CD4-positive, alpha-beta T cell treated with Interleukin-17A for 1 hour (primary cell): ENCODE measurements at places on chromosomes 6 and 20.

DNA sequence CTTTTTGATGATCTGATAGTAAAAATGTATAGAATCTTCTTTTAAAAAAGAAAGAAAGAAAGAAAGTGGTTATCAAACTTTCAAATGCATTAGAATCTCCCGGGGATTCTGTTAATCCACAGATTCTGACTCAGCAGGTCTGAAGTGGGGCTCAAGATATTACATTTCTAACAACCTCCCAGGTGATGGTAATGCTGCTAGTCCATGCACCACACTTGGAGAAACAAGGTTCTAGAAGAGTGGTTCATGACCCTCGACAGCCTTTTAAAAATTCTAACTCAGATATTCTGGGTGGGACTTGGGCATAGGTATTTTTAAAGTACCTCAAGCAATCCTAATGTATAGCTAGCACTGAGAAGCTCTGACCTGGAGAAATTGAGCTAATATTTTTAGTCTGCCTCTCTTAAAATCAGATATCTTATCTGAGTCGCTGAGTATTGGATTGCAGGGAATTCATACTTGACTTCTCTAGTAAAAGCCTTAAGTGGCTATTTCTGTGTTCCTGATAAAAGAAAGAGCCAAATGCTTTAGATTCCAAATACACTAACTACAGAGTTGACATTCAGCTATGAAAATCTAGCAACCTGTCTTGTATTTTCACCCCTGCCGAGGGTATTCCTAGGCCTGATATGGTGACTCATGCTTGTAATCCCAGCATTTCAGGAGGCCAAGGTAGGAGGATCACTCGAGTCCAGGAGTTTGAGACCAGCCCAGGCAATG is 252.4 kb downstream of the PHACTR1 start:
- DNase-seq, result no peak

DNA sequence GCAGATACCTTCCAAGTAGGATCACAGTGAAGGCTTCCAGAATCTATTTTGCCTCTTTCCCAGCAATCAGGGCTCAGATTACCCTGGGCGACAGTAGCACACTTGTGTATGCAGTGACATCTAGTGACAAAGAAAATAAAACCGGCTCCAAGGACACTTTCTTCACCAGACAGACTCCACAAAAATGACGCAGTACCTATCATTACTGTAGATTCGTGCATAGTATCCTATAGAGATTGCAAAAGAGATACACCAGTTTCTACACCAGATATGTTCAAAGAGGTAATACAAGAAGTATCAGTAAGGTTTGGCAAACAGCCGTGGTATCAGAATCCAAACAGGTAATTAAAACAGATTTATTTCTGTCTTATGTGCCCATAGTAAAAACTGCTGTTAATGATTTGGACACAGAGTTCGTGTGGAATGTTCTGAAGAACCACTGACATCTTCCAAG is 600.4 kb upstream of the JAG1 start:
- DNase-seq, result no peak

DNA sequence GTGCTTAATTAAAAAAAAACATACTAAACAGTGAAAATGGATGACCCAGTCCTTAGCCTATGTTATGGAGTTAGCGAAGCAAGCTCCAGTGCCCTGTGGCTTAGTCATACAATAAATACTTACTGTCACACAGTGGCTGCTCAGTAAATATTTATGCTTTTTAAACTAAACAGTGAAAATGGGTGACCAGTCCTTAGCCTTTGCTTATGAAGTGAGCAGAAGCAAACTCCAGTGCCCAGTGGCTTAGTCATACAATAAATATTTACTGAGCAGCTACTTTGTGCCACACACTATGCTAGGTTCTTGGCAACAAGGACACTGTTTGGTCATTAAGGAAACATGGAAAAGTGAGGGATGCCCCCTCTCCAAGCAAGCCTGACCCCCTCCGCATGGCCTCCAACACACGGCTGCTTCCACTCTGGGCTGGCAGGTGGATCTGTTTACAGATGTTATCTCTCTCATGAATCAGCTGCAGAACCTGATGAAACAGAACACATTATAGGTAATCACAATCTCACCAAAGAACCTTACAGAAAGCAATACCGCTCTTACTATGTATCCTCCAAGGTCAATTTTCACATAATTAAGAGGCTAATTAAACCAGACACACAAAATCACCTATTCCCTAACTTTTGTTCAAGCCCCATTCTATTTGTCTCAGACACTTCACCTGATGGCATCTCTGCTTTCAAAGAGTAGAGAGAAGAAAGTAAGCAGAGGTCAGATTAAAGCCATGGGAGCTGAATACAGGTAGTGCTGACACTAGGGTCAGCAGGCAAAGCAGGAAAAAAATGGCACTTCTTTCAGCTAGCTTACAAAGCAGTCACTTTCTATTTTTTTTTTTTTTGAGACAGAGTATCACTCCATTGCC is 27.3 kb downstream of the CDK5RAP1 start:
- no peak for DNase-seq

GRCh38 chr6:119594907-119595306 is 245.3 kb upstream of the MAN1A1 start:
- no peak for DNase-seq

DNA sequence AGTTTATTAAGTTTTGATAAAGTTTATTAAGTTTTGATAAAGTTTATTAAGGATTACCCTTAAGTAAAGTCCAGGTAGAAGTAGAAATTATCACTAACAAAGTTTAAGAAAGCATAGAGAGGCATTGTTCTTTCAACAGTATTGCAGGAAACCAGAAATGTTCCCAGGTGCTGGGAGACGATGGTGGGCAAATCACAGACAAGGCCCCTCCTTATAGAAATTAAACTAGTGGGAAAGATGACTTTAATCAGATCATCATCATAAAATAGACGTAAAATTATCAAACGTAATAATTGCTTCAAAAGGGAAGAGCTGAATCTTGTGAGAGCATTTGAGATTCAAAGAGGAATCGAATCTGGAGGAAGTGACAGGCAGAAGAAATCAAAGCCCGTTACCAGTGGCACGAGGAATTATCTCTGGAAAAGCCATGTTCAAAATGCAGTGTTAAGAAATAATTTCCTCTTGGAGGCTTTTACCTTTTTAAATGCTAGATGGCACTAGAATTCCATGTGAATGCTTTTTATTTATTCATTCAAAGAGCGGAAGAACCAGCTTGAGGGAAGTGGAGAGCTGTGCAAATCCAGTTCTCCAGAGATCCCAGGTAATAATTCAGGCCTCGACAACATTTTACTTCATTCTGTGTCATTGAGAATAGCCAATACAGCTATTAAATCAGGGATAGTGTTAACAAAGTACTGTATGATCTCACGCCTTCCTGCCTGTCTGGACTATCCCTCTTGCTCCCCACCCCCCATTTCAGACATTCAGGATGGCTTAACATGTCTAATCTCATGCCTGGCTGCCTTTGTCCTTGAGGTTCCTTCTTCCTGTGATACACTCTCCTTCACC is 1.0 kb upstream of the APMAP start:
- no peak for DNase-seq

- DNase-seq, result no peak
Observed at GRCh38 chr6:46637933-46638332, 14.7 kb downstream of the CYP39A1 start.

DNA sequence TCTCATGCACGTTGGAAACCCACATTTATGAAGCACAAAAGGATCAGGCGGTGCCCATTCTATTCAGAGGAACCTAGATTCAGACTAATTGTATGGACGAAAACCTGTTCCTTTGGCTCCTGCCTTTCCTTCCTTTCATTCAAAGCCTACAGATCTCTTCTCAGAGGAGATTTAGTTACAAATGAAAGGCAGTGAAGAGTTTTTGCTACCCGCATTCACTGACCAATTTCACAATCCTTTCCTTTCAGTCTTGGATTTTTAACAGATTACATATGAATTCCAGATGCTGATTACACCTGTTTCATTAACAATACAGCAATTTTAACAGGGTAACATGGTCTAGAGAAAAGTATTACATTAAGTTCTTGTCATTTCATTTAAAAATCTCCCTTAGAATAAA is 32.0 kb downstream of the TMEM242 start:
- DNase-seq, result no peak

GRCh38 chr6:152034631-152035030 is 227.1 kb downstream of the ESR1 start:
- DNase-seq, result no peak

GRCh38 chr6:153673225-153673624 is 365.8 kb upstream of the OPRM1 start:
- no peak for DNase-seq

DNA sequence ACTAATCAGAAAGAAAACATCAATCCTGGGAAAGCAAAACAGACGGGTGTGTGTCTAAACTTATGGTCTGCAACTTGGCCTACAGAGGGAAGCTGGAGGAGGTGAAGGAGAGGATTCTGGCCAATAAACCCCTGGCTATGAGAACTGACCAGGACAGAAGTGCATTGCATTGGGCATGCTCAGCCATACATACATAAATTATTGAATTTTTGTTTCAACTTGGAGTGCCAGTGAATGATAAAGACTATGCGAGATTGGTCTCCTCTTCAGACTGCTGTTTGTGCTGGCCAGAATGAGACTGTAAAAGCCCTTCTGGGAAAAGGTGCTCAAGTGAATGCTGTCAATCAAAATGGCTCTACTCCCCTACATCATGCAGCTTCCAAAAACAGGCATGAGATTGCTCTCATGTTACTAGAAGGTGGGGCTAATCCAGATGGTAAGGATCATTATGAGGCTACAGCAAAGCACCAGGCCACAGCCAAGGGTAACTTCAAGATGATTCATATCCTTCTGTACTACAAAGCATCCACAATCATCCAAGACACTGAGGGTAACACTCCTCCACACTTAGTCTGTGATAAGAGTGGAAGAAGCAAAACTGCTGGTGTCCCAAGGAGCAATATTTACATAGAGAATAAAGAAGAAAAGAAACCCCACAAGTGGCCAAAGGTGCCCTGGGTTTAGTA is 17.4 kb downstream of the ADNP start:
- no peak for DNase-seq

DNA sequence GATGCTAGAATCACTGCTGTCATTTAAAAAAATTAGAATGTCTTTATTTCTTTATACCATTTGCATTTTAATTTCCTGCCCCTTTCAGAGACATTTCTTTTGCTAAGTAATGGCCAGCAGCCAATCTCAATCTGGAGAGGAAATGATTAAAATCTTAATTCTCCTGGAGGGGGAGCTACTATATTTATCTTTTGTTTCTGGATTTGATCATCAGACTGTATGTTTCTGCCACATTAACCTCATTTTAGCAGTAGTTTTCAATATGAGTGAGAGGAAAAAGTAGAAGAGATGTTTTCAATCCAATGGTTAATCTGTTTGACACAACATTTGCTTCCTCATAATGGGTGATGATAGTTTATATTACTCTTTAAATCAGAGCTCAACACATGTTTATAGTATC is 138.0 kb downstream of the FUT9 start:
- no peak for DNase-seq
